ENCODE measurements at places on chromosomes 7 and 10.

DNA sequence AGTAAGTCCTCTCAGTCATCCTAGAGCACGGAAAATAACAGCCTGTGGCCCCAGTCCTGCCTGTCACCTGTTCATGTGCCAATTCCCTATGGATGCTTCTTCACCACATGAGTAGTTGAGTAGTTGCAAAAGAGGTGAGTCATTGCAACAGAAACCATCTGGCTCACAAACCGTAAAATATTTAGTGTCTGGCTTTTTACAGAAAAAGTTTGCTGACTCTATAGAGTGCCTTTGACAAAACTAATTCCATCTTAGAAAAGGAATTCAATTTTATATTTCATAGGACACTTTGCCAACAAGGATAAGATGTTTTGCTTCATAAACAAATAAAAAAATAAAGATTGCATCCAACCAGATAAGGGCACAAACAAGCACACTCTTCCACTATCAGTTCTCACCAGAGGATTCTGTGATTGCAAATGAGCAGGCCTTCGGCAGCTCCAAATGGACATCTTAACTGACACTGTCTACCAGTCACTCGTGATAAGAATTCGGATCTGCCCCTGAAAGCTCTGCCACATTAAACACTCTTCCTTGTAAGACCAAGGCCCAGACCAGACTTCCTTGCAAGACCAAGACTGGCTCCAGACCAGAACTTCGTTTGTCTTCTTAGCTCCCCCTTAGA, 242.7 kb upstream of the SEMA3C start:
- peak; percentile 92 for DNase-seq

DNA sequence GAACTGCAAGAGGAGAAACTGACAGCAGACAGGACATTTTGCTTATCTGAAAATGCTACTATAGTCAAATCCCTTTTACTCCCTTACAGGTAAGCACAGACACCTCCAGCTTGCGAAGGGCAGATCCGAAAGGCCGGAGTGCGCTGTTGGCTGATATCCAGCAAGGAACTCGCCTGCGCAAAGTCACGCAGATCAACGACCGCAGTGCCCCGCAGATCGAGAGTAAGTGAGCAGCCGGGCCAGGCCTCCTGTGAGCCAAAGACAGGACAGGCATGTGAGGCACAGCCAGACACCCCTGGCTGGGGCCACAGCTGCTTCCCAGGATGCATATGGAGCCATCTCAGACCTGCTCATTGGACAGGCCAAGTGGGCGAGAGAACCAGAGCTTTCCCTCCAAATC, 69.4 kb downstream of the WIPF3 start:
- DNase-seq: no peak

GRCh38 chr10:12844811-12845483, 156.6 kb downstream of the CCDC3 start:
- DNase-seq: peak; percentile 75

GRCh38 chr10:114631666-114632417, 26.2 kb downstream of the ABLIM1 start:
- no peak for DNase-seq

GRCh38 chr10:117134056-117134305, 4.1 kb downstream of the VAX1 start:
- no peak for DNase-seq

- no peak for DNase-seq
These were observed 62.1 kb upstream of the NCAPG2 start for GRCh38 chr7:158766570-158767281.

GRCh38 chr10:65394502-65395297, 1531.1 kb upstream of the LRRTM3 start:
- DNase-seq: no peak

DNA sequence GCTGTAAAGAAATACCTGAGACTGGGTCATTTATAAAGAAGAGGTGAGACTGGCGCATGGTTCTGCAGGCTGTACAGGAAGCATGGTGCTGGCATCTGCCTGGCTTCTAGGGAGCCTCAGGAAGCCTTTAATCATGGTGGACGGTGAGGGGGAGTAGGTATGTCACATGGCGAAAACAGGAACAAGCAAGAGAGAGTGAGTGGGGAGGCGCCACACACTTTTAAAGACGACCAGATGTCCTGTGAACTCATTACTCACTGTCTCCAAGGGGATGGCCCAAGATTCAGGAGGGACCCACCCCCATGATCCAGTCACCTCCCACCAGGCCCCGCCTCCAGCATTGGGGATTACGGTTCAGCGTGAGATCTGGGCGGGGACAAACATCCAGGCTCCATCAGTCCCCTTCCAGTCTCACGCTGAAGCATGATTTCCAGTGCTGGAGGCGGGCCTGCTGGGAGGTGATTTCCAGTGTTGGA, 3.2 kb downstream of the ZNF316 start:
- peak; percentile 56 for DNase-seq

- DNase-seq: no peak
These were observed 85.4 kb downstream of the ZNF777 start for GRCh38 chr7:149375234-149376008.

- peak; percentile 77 for DNase-seq
These were observed 33.7 kb upstream of the DGKI start for GRCh38 chr7:137880432-137880831.

GRCh38 chr10:69461243-69462025, 10.2 kb downstream of the TSPAN15 start:
- no peak for DNase-seq

- peak; percentile 61 for DNase-seq
These were observed 1.2 kb downstream of the BAG3 start for GRCh38 chr10:119652361-119652730.

- DNase-seq: no peak
These were observed 20.2 kb upstream of the FOXK1 start for GRCh38 chr7:4661871-4662270.

DNA sequence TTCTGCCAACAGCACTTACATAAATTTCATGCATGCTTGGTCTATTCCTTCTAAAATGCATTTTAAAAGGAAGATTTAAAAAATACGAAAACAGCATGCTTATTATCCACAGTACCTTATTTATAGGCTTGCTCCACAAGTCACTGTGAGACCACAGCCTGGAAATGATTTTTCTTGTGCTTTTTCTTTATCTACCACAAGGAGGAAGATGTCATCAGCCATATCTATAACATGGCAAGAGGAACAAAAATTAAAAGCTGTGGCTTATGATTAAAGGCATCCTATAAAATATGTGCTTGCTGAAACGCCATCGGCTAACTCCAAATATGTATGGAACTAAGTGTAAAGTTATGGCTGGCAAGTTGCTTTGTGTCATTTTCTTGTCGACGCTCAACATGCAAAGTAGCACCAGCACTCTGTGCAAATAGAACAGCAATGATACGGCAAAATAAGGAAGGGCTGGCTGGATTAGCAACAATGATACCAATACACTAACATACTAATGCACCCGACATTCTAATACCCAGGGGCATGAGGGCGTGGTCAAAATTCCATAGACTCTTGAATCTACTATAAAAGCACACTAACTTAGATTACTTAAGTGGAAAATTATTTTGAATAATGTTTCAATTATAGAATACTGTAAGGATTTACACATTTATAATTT, 41.2 kb upstream of the AKR1E2 start:
- DNase-seq: no peak
